ENCODE measurements at places on chromosomes 7 and 10.

DNA sequence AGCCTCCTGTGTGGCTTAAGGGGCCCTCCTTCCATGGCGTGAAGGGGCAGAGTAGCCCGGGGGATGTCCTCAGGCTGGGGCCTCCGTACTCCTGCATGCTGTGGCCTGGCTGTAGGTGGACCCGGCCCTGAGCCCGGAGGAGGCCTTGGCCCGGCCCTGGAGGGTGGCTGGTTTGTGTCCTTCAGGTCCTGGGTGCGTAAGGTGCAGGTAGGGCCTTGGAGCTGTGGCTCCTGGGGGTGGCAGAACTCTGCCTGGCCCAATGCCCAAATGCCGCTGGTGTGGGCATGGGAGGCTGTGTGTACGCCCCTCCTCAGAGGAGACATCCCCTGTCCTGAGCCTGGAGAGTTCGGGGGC, 26.9 kb upstream of the AMZ1 start:
- DNase-seq: no peak

DNA sequence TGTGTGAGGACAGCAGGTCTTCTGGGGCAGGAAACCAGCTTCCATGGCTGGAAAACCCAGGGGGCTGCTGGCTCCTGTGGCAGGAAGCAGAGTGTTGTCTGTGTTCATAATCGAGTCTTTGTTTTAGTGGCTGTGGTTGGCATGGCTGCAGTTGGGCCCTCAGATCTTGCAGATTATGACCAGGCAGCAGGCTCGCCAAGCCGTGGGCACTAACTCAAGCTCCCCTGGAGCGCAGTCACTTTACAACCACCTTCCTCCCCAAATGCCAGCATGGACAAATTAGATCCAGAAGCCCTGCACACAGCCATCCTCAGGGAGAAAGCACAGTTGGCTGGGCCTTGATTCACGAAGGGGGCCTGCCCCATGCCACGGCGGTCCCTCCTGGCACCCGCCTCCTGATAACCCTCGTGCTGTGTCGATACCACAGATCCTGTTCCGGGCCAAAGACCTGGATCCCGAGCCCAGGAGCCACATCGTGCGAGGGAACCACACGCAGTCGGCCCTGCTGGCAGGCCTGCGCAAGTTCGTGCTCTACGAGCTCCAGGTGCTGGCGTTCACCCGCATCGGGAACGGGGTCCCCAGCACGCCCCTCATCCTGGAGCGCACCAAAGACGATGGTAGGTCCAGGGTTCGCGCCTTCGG, 552.5 kb upstream of the FOXK1 start:
- DNase-seq: no peak

- no peak for DNase-seq
These were observed 534 bp downstream of the FZD9 start for GRCh38 chr7:73433924-73434700.

DNA sequence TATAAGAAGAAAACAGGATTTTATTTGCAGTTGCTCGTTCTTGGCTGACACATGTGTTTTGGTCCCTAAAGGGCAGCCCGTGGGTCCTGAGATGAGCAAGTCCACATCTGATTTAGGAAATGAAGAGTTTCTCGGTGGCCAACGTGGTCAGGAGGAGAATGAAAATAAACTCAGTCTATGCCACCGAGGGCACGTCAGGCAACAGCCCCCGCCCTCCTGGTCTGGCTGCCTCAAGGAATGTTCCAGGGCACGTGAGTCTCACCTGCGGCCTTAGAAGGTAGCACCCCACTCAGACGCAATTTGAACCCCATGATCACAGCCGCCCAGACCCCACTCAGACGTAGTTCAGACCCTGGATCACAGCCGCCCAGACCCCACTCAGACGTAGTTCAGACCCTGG, 197.2 kb downstream of the ADARB2 start:
- DNase-seq: no peak

All from GOT3 (cell line).